ENCODE measurements at places on chromosomes 16 and 17. TPM values are rescaled to one million over a fixed set of nuclear protein-coding genes. Genes with fewer than 3 reads are reported as not detected.

GRCh38 chr17:52201767-52202519 is 43.4 kb upstream of the CA10 start:
- H3K36me3 ChIP-seq = no peaks in the 10 kb centered on the region
- H3K4me3 ChIP-seq = no peak overlapping the region
- no peaks in the 10 kb centered on the region for H3K27me3 ChIP-seq
- H3K27ac ChIP-seq = no peak overlapping the region

- no peak overlapping the region for H3K4me3 ChIP-seq
- H3K27ac ChIP-seq = no peak overlapping the region
- peaks cover 2% of the 10 kb centered on the region for H3K27me3 ChIP-seq
- DNase-seq = no peak
- H3K4me1 ChIP-seq = no peaks in the 10 kb centered on the region
- no peaks in the 10 kb centered on the region for H3K36me3 ChIP-seq
Observed at GRCh38 chr17:50828508-50829170, 6.7 kb upstream of the WFIKKN2 start.

DNA sequence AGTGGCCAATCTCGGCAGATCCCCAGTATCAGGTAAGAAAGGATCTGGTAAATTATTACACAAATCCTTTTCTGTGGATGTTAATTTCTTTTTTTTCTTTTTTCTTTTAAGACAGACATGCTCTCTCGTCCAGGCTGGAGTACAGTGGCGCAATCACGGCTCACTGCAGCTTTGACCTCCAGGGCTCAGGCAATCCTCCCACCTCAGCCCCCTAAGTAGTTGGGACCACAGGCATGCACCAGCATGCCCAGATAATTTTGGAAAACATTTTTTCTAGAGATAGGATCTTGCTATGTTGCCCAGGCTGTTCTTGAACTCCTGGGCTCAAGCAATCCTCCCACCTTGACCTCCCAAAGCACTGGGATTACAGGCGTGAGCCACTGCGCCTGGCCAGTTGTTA is 54.0 kb downstream of the GAS7 start:
- no peak for DNase-seq
- H3K4me1 ChIP-seq = peaks cover 9% of the 10 kb centered on the region
- H3K27me3 ChIP-seq = peaks cover 4% of the 10 kb centered on the region
- H3K4me3 ChIP-seq = no peak overlapping the region

DNA sequence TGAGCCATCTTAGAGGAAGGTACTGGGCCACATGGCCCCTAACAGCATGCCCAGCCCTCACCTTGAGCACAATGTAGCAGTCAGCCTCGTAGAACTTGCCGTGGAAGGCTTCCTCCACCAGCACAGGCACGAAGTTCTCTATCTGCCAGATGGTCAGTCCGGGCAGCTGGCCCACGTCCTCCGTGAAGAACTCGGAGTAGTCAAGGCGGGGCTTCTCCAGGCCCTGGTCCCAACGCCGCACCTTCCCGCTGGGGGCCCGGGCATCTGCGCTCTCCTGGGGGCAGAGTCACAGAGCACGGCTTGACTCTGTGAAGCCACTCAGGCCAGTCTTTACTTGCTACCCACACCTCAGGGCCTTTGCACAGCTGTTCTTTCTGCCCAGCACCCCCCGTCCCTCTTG is 7.3 kb downstream of the FLII start:
- no peak for DNase-seq
- H3K27me3 ChIP-seq = no peaks in the 10 kb centered on the region
- no peak overlapping the region for H3K27ac ChIP-seq

GRCh38 chr17:15882777-15883176 is 62.2 kb upstream of the ADORA2B start:
- H3K27me3 ChIP-seq = no peaks in the 10 kb centered on the region
- peaks cover 2% of the 10 kb centered on the region for H3K4me1 ChIP-seq
- no peak overlapping the region for H3K27ac ChIP-seq
- DNase-seq = no peak

- peak; percentile 87 for DNase-seq
- H3K4me1 ChIP-seq = peaks cover 25% of the 10 kb centered on the region
- H3K27me3 ChIP-seq = no peaks in the 10 kb centered on the region
- H3K27ac ChIP-seq = peak overlapping the region; percentile 66
- no peak overlapping the region for H3K4me3 ChIP-seq
- H3K36me3 ChIP-seq = peaks cover 6% of the 10 kb centered on the region
Observed at GRCh38 chr16:68064791-68065365, 20.3 kb upstream of the NFATC3 start.

- DNase-seq = no peak
- H3K4me1 ChIP-seq = no peaks in the 10 kb centered on the region
- no peak overlapping the region for H3K27ac ChIP-seq
- no peak overlapping the region for H3K4me3 ChIP-seq
- no peaks in the 10 kb centered on the region for H3K36me3 ChIP-seq
- no peaks in the 10 kb centered on the region for H3K27me3 ChIP-seq
Observed at GRCh38 chr16:68115851-68116250, 30.7 kb downstream of the NFATC3 start.

GRCh38 chr16:10226141-10226986 is 44.1 kb upstream of the GRIN2A start:
- no peaks in the 10 kb centered on the region for H3K36me3 ChIP-seq
- peaks cover 2% of the 10 kb centered on the region for H3K27me3 ChIP-seq
- no peak overlapping the region for H3K27ac ChIP-seq
- no peak for DNase-seq
- H3K4me1 ChIP-seq = no peaks in the 10 kb centered on the region

GRCh38 chr17:81802856-81803643 is 900 bp upstream of the GCGR start:
- no peak overlapping the region for H3K27ac ChIP-seq
- H3K36me3 ChIP-seq = no peaks in the 10 kb centered on the region
- H3K4me3 ChIP-seq = no peak overlapping the region
- DNase-seq = no peak

GRCh38 chr16:57985204-57986181 is 14.6 kb upstream of the CNGB1 start:
- no peak overlapping the region for H3K27ac ChIP-seq
- peaks cover 17% of the 10 kb centered on the region for H3K27me3 ChIP-seq
- peak overlapping the region; percentile 48 for H3K4me3 ChIP-seq
- H3K4me1 ChIP-seq = peaks cover 10% of the 10 kb centered on the region
- no peak for DNase-seq

- H3K27ac ChIP-seq = no peak overlapping the region
- no peaks in the 10 kb centered on the region for H3K4me1 ChIP-seq
- no peak overlapping the region for H3K4me3 ChIP-seq
- H3K36me3 ChIP-seq = peaks cover 4% of the 10 kb centered on the region
- H3K27me3 ChIP-seq = no peaks in the 10 kb centered on the region
- no peak for DNase-seq
Observed at GRCh38 chr16:87363771-87364455, 19.7 kb downstream of the FBXO31 start.

- no peaks in the 10 kb centered on the region for H3K4me1 ChIP-seq
- H3K27ac ChIP-seq = no peak overlapping the region
- no peaks in the 10 kb centered on the region for H3K36me3 ChIP-seq
- DNase-seq = no peak
Observed at GRCh38 chr17:36104701-36105181, 1.1 kb downstream of the CCL4 start.

DNA sequence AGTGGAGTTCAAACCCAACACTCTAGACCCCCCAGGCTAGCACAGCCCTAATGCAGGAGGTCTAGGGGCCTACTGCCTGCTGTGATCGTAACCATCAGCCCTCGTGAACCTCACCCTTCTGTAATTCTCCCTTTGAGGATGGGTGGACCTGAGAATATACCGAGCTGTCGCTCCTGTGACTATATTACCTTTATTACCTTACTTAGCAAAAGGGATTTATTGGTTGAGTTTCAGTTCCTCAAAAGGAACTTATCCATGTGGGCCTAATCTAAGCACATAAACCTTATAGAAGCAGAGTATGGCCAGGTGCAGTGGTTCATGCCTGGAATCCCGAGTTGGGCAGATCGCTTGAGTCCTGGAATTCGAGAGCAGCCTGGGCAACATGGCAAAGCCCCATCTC is 19.2 kb upstream of the EMP2 start:
- H3K36me3 ChIP-seq = no peaks in the 10 kb centered on the region
- no peak overlapping the region for H3K27ac ChIP-seq
- H3K4me3 ChIP-seq = no peak overlapping the region
- DNase-seq = no peak
- no peaks in the 10 kb centered on the region for H3K4me1 ChIP-seq
- H3K27me3 ChIP-seq = peaks cover 9% of the 10 kb centered on the region

DNA sequence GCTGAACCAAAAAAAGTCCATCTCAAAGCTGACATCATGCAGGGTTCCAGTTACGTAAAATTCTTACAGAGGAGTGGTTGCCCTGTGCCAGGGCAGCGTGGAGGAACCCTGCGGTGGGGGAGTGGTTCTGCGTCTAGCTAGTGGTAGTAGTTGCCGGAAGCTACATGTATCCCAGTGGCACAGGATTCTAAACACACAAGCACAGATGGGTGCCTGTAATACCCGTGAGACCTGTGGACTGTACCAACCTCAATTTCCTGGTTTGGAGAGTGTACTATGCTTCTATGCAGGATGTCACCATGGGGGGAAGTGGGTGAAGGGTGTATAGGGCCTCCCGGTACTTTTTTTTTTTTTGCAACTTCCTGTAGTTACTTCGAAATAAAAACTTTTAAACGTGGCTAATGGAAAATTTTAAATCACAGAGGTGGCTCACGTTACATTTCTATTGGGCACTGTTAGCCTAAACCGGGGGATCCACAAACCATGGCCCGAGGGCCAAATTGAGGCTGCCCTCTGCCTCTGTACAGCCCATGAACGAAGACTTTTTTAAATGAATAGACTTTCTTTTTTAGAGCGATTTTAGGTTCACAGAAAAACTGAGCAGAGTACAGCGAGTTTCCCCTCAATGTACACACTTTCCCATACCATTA is 38.5 kb downstream of the TBC1D16 start:
- no peaks in the 10 kb centered on the region for H3K27me3 ChIP-seq
- H3K36me3 ChIP-seq = no peaks in the 10 kb centered on the region
- H3K27ac ChIP-seq = no peak overlapping the region
- no peak overlapping the region for H3K4me3 ChIP-seq
- DNase-seq = no peak
- H3K4me1 ChIP-seq = peaks cover 20% of the 10 kb centered on the region

- no peak for DNase-seq
- peaks cover 17% of the 10 kb centered on the region for H3K36me3 ChIP-seq
- H3K4me1 ChIP-seq = peaks cover 7% of the 10 kb centered on the region
- H3K27me3 ChIP-seq = no peaks in the 10 kb centered on the region
- H3K4me3 ChIP-seq = no peak overlapping the region
Observed at GRCh38 chr17:47973541-47973940, 2.6 kb downstream of the CDK5RAP3 start.

PMFBP1 gene
- 1.2 TPM for total RNA-seq

CACNG4 gene
- total RNA-seq = 1.3 TPM

CLEC3A gene
- not detected for total RNA-seq

CD300A gene
- total RNA-seq = not detected

RPH3AL gene
- total RNA-seq = 3.7 TPM

All from astrocyte (in vitro differentiated cells and primary cell).